Right ventricle myocardium inferior (tissue), 1 donor: ENCODE measurements at places on chromosomes 1 and 21. TPM values are rescaled to one million over a fixed set of nuclear protein-coding genes. Genes with fewer than 3 reads are reported as not detected.

The LRRN2 gene
- total RNA-seq, result 1.5 TPM

The ZC3H11A gene
- total RNA-seq, result 54.4 TPM

The PCAT6 gene
- total RNA-seq, result 0.54 TPM

The SLC2A5 gene
- total RNA-seq, result 3.6 TPM

The RC3H1 gene
- 20.2 TPM for total RNA-seq

The FRRS1 gene
- 2.8 TPM for total RNA-seq

The CATSPERE gene
- total RNA-seq, result 0.54 TPM

The FAM72A gene
- total RNA-seq, result 1.6 TPM

The LCA5L gene
- 0.46 TPM for total RNA-seq

DNA sequence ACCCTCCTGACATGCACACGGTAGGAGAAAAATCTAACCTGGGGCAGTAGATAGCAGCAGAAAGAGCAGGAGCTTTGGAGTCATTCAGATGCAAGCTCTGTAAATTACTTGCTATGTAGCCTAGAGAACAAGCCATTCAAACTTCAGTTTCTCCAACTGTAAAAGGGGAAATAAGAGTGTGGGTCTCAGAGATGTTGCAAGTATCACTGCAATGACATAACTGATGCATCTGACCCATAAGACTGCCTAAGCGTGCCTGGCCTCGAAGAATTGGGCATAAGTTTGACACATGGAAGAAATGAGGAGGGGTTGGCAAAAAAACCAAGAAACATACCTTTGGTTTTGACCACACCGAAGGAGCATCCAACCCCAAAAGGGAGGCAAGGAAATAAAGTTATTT, 5.2 kb downstream of the AK2 start:
- DNase-seq, result no peak

DNA sequence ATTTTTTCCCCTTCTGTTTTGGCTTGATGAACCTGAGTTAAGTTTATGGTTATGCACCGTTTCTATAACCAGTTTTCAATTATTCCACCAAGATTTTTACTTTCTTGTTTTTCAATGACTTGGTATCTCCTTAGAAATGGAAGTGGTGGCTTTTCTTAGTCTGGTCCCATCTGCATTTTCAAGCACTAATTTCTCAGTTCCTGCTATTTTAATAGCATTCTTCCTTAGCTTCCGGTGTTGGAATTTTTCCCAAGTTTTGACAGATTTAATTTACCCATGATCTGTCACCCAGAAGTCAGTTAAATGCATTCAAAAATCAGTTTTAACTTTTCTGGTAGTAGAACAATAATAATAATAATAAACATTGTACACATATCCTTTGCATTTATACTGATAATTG, 184.6 kb upstream of the OLFM3 start:
- DNase-seq, result no peak

GRCh38 chr1:200738327-200738948, at the start of gene CAMSAP2:
TSS of gene CAMSAP2 (plus strand) at chr1:200738893. CDS start at chr1:200739828, 935 bp downstream.
- peak; percentile 93 for DNase-seq

- DNase-seq, result no peak
Measured at GRCh38 chr1:63980740-63981407, 207.1 kb downstream of the ROR1 start.

GRCh38 chr1:33370301-33370700, 49.4 kb upstream of the A3GALT2 start:
- no peak for DNase-seq

DNA sequence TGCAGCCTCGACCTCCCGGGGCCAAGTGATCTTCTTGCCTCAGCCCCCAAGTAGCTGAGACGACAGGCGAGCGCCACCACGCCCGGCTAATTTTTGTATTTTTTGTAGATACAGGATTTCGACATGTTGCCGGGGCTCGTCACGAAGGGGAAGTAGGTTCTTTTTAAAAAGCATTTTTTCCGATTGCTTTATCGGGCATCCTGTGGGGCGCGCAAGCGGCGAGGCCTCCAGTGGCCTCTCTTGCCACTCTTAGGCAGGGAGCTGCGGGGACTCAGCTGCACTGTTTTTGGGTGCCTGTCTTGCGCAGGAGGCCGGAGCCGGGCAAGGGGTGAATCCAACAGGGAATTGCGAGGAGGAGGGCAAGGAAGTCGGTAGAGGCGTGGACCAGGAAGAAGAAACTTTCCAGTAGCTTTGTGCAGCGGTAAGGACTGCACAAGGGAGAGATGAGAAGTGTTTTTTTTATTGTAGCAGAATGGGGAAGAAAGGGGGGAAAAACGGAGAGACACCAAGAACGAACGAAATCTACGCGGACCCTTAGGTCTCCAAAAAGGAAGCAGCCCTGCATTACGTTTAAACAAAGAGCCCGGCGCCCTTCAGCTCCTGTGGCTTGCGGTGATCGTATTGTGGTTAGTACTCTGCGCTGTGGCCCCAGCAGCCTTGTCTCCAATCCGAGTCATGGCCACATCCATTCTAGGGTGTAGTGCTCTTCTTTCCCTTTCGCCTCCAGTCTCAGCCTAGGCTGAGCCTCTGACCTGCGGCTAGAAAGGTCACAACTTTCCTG, 164.8 kb downstream of the PPIAL4G start:
- peak; percentile 79 for DNase-seq

- no peak for DNase-seq
Measured at GRCh38 chr1:169113613-169114119, 7.2 kb downstream of the ATP1B1 start.

- no peak for DNase-seq
Measured at GRCh38 chr1:168287237-168287664, 6.6 kb downstream of the TBX19 start.
